Body of pancreas (tissue), 4 donors: ENCODE measurements at places on chromosomes 2 and 18.

DNA sequence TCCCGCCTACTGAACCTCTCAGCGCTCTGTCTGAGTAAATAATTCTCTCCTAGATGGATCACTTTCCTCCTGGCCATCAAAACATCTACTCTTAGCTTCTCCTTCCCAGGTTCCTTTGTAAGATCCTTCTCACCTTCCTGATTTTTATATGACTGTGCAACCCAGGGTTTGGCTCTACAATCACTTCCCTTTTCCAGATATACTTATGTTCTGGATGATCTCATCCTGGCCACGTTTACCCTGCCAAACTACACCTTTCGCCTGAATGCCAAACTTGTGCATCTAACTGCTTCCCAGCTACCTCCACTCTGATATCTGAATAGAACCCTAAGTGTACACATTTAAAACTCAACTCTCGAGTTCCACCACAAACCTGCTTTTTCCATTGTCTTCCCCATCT, 290.5 kb upstream of the REV1 start:
- DNase-seq: no peak

DNA sequence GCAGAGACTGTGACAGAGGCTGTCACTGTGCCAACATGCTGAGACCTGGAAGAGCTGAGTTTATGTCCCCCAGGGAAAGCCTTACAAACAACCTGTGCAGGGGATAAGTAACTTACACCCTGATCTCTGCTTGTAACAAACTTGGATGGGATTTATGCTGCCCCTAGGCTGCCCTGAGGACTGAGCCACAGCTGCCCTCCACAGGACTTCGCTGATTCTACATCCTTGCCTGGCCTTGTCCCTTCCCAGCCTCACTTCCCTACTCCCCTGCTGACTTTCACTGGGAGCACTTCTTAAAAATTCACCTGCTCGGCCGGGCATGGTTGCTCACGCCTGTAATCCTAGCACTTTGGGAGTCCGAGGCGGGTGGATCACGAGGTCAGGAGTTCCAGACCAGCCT, 45.9 kb upstream of the ASAP2 start:
- no peak for DNase-seq

DNA sequence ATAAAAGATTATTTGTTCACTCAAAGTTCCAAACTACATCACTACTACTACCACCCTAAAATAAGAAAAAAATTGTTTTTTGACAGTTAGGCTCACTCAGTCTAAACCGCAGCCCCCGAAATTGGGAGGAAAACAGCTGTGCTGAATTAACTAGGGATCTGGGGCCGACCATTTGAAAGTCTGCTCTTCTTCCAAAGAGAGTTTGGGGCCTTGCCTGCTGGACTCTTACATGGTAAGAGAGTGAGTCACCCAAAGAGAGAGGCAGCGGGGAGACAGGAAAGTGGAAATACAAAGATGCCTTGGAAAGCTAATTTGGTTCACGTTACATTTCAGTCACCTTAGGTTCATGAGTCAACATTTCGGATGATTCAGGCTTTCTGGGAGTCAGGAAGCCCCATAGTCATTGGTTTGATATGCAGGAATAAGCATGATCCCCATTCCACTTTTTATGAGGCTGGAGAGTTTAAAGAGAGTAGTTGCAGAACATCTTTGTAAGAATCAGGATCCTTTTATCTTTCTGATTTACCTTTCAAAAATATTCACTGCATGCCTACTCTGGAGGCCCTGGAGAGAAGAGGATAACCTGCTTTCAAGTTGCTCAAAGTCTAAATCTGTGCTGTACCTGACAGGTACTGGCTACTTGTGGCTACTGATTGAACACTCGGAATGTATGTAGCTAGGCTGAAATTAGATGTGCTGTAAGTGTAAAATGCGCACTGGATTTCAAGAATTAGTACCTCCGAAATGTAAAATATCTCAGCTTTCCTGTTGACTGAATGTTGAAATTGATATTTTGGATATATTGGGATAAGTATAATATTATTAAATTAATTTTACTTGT, 995 bp upstream of the RTN4 start:
- peak; percentile 75 for DNase-seq

DNA sequence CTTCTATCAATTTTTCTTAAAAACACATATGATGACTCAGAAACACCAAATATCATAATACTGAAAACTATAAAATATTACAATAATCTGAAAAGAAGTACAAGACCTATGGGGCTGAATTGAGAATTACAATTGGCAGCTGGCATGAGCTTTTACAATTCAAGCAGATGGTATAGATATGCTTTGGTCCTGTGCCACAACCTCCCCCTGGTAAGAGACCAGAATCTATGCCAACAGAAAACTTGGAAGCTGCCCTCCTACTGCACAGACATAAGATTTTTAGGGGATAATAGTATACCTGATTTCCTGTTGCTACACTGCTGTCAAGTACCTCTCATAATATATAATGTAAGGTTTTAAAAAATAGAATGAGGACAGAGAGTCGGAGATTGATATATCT, 46.8 kb upstream of the CDH7 start:
- DNase-seq: no peak

DNA sequence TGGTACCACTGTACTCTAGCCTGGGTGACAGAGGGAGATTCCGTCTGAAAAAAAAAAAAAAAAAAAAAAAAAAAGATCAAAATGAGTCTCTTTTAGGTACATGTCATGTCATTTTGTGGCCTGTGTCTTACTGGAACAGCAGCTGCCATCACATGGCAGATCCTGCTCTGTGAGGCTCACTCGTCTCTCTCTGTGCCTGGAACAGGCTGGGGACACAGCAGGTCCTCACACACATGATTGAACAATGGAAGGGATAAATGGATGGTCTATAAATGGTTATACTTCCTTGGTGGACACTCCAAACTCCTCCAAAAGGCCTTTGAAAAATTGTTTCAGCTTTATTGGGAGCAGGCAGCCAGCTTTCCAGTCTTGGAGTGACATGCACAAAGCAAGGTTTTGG, 236.2 kb upstream of the COPS8 start:
- DNase-seq: no peak

- no peak for DNase-seq
Observed at GRCh38 chr2:26563686-26564085, 77.5 kb downstream of the CIB4 start.

- DNase-seq: peak; percentile 37
Observed at GRCh38 chr2:222561817-222562645, 93.9 kb downstream of the FARSB start.

DNA sequence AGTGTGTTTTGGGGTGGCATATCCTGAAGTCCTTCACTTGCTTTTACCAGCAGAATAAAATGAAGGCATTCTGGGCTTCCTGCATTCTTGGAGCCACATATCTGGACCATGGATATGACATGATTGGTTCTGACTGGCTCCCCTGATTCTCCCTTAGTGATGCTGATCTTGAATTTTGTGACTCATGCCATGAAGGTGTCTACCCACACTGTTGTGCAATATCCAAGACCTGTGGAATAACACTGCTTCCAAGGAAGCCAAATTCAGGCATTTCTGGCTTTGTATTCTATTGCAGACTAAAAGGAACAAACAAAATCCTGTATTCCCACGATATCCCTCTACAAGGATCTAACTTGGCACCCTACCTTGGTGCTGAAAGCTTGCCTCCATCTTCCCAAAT, 125.8 kb downstream of the LYPD6B start:
- no peak for DNase-seq

DNA sequence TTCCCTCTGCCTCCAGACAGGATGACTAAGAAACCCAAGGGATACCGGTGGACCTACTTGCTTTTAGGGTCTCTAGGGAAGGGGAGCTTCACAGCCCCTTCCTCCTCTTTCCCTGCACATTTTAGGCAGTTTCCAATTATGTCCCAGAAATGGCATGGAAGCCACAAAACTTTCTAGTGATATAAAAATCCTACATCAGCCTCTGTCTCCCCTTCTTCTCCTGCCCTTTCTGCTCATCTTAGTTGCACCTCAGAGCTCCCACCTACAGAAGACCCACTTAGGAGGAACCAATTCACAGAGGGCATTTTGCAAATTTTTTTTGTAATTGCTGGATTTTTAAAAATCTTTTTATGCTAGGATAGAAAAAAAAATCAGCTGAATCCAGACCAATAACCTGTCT, 263.1 kb downstream of the TNS1 start:
- DNase-seq: no peak

- no peak for DNase-seq
Observed at GRCh38 chr2:221106241-221106640, 465.9 kb downstream of the EPHA4 start.

DNA sequence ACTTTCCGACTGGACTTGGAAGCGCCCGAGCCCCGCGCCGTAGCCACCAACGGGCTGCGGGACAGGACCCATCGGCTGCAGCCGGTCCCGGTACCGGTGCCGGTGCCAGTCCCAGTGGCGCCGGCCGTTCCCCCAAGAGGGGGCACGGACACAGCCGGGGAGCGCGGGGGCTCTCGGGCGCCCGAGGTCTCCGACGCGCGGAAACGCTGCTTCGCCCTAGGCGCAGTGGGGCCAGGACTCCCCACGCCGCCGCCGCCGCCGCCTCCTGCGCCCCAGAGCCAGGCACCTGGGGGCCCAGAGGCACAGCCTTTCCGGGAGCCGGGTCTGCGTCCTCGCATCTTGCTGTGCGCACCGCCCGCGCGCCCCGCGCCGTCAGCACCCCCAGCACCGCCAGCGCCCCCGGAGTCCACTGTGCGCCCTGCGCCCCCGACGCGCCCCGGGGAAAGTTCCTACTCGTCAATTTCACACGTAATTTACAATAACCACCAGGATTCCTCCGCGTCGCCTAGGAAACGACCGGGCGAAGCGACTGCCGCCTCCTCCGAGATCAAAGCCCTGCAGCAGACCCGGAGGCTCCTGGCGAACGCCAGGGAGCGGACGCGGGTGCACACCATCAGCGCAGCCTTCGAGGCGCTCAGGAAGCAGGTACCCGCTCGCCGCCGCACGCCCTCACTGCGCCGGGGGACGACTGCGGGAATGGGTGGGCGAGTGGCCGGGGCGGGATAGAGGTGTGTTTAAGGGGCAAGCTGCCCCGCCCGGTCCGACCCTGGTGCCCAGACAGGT, 713 bp downstream of the ATOH8 start:
- peak; percentile 55 for DNase-seq

- DNase-seq: no peak
Observed at GRCh38 chr18:50569930-50570329, 10.0 kb downstream of the MAPK4 start.

DNA sequence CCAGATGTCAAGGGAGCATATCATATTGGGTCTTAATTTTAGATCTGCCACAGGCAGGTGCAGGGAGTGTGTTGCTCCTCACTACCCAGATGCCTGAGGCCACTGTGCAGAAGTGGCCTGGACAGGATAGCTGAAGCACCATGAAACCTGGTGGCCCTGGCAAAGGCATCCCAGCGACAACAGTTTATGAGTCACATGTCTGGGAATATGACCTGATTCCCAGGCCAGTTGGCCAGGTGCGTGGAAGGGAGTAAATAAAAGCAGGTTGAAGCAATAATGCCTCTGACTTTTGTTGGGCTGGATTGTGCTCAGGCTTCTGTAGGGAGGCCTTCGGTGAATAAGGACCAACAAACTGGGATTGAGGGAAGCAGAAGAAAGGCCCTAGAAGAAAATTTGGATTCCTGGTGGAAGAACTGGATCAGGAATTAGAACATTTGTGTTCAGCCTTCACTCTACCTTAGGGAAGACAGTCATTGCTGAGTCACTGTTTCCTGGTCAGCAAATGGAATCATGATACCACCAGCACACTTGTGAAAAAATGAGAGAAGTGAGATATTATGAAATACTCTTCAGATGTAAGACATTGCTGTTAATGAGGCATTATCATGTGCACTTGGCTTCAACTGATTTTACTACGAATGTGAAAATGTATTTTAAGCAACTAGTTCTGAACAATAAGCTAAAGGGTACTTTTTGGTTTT, 78.4 kb upstream of the ZNF516 start:
- no peak for DNase-seq

DNA sequence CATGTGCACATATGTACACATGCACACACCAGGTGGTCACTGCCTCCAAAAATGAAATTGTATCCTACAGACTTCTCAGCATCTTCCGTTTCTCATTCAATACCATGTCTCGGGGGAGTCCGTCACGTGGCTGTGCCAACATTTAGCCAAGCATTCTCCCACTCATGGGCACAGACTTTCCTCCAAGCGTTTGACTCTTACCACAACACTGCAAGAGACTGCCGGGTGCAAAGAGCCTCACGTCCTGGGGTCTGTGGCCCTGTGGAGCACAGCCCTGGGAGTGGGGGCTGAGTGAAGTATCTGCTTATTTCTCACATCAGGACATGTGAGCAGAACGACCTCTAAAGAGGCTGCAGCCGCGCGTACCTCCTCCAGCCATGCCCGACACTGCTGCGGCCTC, 28.0 kb downstream of the HDAC4 start:
- no peak for DNase-seq

DNA sequence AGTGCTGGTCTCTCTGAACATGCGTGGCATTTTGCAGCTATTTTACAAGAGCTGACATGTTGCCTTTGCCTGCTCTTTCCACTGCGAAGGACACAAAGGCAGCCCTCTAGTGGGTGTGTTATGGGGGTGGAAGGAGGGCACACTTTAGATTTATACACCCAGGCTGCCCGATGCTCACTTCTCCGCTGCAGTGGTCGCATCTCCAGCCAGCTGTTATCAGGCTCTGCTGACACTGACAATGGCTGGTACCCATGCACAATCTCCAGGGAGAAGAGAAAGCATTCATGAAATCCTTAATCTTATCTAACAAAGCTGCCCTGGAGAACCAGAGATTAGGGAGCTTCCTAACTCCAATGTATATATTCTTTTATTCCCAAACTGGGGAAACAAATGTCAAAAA, 113.5 kb downstream of the EPHA4 start:
- DNase-seq: no peak

- DNase-seq: no peak
Observed at GRCh38 chr2:100411841-100412292, 5.6 kb downstream of the CHST10 start.

GRCh38 chr2:160993654-160994061, 166.6 kb upstream of the TANK start:
- DNase-seq: peak; percentile 78

- DNase-seq: no peak
Observed at GRCh38 chr2:48146552-48146951, 240.3 kb upstream of the FBXO11 start.

GRCh38 chr2:60820416-60821132, 60.8 kb upstream of the REL start:
- DNase-seq: no peak

- DNase-seq: no peak
Observed at GRCh38 chr2:236935631-236936445, 149.9 kb upstream of the COPS8 start.

GRCh38 chr2:44799105-44799504, 142.4 kb upstream of the SIX3 start:
- DNase-seq: no peak

DNA sequence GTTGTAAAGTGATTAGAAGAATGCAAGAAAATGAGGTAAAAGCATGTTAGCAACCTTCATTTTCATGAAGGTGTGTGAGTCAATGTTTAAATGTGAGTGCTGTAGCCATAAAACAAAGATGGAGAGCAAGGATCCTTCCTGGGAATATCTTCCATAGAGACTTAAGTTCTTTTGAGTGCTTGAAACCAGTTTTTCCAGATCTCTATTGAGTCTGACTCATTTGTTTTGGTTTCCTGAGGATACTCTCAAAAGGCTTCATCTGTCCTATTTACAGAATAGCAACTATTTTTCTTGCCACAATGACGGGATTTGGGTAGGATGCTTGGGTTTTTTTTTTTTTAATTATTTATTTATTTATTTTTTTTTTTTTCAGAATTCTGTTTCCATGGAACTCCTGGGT, 45.9 kb upstream of the ASB1 start:
- DNase-seq: no peak

GRCh38 chr18:31099450-31100230, 2.6 kb downstream of the DSC2 start:
- DNase-seq: no peak
